Activated T-cell treated with anti-CD3 and anti-CD28 coated beads for 4 hours (primary cell): ENCODE measurements at places on chromosomes 3 and 15.

DNA sequence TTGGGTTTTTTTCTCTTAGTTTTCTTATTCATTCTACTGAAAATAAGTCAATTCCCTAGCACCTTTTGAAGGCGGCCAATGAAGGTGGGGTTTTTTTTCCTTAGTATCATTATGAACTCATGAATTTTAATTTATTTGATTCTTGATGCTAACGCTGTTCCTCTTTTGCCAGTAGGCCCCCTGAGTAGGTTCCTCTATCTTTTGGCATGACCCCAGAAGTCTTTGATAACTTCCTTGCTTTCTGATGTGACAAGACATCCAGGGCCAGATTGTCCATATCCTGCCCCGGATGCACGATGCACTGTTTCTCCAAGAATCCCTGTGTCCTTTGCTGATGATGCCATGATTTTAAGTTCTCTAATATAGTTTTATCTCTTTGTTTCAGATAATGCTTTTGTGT lies 20.6 kb downstream of the LRRK1 start:
- no peak for DNase-seq

DNA sequence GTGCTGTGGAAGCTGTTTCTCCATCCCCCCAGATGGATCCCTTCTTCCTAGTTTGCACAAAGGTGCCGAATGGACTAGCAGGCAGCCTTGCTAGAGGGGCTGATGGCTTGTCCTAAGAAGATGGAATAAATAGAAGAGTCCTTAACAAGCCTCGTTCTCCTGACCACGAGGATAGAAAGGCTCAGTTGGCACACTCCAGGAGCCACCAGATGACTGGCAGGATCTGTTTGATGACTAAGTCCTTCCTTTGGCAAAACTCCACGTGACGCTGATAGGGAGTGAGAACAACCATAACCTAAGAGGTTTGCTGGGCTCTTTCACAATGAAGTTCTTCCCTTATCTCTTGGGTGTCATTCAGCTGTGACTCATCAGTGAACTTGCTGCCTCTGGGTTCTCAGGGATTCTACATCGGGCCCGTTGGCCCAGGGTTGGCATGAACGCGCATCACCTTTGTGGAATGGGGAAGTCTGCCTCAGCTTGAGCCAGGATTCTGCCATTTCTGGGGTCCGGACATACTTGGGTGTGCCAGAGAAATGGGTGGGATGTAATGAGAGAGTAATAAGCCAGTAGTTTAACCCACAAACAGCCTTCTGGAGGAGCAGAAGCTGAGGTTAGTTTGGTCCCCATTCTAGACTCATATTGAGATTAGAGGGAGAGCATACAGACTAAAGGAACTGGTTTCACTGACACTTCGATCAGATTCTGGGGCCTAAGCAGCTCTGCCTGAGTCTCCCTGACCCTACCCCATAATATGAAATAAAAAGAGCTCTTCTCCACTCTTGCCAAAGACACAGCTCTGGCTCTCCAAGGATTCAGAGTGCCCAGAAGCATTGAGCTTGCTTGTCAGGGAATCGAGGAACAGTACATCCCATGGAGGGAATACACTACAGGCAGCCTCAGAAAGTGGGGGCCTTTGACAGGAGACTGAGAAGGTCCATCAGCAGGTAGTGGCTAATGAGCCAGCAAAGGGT lies 2.0 kb upstream of the MELTF start:
- no peak for DNase-seq

DNA sequence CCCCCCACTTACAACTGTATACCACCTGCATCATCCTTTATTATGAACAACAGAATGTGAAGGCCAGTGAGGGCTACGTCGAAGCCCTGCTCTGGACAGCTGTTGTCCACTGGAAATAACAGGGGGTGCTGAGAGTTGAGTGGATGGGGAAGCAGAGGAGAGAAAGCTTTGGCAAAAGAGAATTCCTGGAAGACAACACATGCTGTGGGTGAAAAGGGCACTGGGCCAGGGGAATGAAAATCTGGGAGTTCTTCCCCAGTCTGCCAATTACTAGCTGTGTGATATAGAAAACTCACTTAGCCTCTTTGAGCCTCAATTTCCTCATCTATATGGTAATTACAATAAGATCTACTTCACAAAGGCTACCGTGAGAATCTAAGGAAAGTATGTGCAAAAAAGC lies 40.7 kb downstream of the FSTL1 start:
- no peak for DNase-seq

DNA sequence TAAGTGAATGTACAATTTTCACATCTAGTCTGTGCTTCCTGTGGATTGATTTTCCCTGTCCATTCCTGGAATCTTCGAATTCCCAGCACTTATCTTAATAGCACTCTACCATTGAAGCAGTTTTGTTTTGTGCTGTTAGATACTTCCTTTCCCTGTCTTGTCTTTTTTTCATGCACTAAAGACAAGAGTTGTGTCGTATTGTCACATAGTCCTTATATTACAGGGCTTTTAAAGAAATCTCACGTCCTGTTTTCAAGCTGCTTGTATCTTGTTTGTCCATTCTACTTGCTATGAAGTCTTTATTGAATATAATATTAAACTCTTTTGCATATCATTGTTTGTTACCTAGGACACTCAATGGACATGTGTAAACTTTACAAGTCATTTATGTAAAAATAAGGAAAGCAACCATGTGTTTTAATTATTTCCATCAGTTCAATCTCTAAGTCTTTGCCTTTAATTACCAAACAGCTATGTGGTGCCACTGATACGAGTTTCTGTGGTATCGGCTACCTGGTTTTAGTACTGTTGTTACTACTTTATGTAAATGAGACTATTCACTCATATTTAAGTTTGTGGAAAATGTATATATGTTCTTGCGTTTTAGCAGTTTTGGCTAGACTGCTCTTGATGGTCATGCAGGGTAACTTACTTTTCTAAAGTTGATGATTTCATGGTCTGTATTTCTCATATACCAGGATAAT lies 10.3 kb downstream of the PIK3CA start:
- DNase-seq: no peak

DNA sequence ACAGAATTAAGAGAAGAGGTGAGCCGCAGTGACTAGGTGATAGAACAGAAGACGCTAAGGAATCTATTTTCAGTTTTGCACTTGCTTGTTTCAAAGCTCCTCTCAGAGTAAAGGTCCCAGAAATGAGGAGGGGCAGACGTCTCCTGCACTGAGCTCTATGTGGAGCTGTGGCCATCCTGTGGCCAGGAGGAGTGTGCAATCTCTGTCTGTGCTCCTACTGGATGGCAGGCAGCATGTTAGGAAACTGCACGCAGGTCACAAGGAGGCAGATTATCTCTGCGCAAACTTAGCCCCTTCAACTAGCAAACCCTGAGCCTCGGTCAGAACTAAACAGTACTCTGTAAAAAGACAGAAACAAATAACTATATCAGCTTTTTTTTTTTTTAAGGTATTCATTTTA lies 31.1 kb upstream of the PPIB start:
- no peak for DNase-seq

- DNase-seq: no peak
Observed at GRCh38 chr3:24354230-24354629, 140.4 kb downstream of the THRB start.

DNA sequence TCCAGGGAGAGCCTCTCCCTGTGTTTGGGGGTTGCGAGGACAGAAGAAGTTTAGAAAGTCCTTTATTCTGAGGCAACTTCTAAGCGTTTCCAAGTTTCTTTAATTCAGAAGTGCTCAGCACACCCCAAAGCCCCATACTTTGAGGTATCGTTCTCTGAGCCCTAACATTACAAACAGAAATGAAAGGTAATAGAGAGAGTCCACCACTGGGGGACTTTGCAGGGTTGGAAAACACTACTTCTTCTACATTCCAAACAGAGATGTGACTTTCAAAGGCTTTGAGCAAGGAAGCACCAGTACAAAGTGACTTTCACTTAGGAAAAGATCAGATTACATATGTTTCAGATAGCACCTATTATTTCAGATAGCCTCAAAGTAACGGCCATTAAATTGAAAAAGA lies 6.2 kb upstream of the ZNF280D start:
- DNase-seq: no peak

- no peak for DNase-seq
Observed at GRCh38 chr3:157544501-157545130, 41.4 kb upstream of the VEPH1 start.

DNA sequence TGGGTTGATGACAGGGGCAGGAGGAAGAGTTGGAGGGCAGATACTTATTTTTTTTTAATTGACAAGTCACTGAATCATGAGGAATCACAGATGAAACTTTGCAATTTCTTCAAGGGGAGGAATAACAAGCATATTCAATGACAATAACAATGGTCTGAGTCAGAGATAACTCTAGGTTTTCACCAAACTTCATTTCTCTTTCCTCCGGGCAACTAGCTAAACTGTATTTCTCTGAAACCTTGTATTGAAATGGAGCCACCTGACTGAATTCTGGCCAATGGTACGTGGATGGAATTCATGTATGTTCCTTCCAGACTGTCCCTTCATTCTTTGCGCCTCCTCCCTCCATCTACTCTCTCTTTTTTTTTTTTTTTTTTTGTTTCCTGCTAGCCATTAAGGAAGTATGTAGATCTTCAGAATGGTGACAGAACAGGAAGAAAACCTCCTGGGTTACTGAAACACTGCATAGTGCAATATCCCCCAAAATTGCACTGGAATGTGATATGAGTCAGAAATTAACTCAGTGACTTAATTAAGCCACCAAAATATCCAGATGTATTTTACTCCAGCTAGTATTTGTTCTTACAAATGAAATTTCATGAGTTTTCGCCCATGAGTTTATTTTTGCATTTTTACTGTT lies 495.4 kb downstream of the OTOL1 start:
- no peak for DNase-seq

DNA sequence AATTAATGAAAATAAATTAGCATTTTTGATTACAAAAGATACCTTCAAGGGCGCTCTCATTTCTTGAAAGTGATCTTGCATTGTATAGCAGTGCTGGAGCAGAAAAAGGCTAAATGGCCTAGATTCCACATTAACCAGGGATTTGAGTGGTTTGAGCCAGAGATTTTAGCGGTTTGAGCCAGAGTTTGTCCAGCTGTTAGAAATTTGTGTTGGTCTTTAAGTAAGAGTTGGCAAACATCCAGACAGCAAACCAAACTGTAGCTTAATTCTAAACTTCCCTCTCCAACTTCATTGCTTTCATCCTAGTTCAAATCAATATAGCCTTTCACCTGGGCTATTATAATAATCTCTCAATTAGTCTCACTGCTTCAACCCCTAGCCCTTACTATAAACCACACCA lies 351.7 kb downstream of the IGSF11 start:
- DNase-seq: no peak

DNA sequence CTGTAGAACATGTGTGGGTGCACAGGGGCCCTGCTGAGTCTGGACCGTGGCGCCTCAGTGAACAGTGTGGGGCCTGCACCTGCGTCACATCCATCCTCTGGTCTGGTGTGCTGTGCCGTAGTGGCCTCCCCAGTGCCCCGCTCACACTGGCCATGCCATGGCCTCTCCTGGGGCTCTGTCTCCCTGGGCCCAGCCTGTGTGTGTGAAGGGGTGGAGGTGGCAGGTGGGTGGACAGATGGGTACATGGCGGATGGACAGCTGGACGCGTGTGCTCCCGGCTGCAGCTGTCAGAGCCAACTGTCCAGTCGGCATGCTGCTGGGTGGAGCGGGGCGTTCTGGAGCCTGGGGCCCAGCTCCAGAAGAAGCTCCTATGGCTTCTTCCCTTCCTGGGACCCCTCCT lies 17.8 kb downstream of the PLXNA1 start:
- DNase-seq: no peak

DNA sequence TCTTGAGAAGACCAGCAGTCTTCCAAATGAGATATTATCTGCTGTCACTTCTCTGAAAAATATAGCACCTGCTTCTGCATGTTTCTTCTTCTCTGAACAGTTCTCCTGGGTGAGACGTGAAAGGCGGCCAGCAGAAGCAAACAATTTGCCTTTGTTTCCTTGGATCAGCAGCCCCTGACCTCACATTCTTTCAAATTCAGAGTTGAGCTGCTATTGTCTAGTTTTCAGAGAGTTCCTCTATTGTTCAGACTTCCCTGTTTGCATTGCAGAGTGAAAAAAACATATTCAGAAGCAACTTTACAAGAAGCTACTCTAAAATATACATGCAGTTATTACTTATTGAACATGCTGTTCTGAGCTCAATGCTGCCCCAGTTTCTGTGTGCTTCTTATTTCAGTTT lies 653.6 kb downstream of the NAALADL2 start:
- no peak for DNase-seq

- no peak for DNase-seq
Observed at GRCh38 chr3:113439606-113440005, 1.7 kb downstream of the CFAP44 start.

DNA sequence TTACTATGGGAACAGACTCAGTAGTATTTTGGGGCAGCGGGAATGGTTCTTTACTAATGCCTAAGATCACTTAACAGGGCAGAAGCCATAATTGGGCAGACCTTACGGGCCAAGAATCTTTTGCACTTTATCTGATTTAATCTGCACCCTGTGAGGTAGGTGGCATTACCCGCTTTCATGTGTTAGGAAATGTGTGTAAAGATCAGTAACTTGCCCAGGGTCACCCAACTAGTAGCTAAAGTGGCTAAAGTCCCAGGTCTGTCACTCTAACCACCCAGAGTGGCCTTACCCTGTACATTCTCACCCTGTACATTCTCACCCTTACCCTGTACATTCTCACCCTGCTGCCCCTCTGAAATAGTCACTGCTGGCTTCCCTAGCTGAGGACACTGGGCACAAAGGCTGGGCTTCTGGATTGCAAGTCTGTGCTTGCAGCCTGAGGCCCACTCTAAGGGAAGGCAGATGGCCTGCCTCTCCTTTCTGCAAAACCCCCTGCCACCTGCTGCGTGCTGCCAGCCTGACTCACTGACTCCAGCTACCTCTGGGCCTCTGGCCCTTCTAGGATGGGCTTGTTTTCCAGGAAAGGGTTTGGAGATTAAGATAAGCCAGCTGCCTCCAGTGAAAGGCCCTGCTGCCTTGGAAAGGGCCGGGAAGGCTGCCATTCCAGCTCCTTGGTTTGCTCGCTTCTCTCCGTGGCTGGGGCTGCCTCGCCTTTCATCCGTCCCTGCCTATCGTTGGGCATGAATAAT lies 37.5 kb upstream of the MYZAP start:
- DNase-seq: no peak

DNA sequence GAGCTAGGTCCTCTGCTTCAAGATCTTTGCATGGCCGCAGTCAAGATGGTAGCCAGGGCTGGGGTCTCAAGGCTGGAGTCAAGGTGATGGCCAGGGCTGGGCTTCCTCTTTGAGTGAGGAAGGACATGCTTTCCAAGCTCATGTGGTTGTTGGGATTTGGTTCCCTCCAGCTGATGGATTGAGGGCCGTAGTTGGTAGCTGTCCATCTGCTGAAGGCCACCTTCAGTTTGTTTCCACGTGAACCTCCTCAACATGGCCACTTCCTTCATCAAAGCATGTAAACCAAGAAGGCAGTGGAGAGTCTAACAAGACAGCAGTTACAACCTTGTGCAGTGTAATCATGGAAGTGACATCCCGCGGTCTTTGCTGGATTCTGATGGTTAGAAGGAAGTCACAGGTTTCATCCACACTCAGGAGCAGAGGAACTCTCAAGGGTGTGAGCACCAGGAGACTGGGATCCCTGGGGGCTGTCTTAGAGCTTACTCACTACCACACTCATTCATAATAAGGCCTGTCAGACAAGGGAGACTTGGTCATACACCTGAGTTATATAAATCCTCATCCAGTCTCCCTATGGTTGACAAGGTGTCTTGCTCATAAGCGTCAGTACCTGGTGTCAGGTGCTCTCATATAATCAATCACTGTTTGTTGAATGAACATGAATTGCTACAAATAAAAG lies 42.1 kb downstream of the ABHD5 start:
- DNase-seq: no peak
